ENCODE measurements at places on chromosomes 12 and 14.

GRCh38 chr12:109892165-109892715, 7.8 kb upstream of the TCHP start:
- DNase-seq, result no peak

DNA sequence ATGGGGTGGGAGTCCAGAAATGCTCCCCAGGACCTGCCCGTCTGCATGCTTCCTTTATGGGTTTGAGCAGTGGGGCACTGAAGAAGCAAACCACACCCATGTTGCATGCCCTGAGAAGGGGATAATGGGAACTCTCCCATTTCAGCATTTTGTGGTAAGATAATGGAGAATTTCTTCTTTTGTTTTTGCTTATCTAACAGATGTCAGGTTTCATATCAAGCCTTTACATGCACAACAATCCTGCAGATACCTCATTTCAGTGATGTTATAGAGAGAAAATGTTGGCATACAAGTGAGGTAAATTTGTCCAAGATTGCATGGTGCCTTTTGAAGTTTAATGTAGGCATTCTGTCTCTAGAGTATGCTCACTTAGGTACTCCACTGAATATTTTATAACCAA, 177.0 kb downstream of the ALX1 start:
- DNase-seq, result no peak

- DNase-seq, result peak; percentile 9
Measured at GRCh38 chr12:91620992-91621391, 438.4 kb upstream of the DCN start.

DNA sequence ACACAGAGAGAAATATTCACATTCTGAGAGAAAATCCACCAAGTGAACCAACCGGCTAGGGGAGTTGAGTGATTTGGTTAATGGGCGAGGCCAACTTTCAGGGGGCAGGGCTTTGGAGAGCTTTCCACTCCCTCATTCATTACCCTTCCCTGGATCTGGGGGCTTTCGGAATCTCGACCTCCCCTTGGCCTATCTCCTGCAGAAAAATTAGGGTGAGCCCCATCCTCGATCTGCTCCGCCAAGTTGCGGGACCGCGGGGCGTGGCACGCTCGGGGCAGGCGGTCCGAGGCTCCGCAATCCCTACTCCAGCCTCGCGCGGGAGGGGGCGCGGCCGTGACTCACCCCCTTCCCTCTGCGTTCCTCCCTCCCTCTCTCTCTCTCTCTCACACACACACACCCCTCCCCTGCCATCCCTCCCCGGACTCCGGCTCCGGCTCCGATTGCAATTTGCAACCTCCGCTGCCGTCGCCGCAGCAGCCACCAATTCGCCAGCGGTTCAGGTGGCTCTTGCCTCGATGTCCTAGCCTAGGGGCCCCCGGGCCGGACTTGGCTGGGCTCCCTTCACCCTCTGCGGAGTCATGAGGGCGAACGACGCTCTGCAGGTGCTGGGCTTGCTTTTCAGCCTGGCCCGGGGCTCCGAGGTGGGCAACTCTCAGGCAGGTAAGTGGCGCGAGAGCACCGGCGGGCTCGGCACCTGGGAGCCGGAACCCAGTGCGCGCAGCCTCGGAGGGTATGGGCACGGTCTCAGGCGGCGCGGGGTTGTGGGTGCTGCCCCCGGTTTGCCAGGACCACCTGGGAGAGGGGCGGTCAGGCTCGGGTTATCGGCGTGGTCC, at the start of gene ERBB3:
TSS of gene ERBB3 (plus strand) at position 443 of the 833 bp plus-strand sequence. CDS start at position 579, 136 bp downstream.
- peak; percentile 88 for DNase-seq

DNA sequence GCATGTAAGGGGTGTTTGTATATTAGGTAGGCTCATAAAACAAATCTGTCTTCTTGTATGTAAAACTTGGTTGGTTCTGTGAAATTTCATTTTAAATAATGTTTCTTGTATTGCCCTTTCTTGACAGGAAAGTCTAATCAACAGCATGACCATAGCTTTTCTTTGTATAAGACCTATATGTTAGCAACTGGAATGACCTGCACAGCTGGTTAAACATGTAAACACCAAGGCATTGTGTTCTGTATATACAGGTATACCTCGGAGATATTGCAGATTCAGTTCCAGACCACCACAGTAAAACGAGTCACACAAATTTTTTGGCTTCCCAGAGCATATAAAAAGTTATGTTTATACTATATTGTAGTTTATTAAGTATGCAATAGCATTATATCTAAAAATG, 183.6 kb downstream of the ERC1 start:
- DNase-seq, result no peak

DNA sequence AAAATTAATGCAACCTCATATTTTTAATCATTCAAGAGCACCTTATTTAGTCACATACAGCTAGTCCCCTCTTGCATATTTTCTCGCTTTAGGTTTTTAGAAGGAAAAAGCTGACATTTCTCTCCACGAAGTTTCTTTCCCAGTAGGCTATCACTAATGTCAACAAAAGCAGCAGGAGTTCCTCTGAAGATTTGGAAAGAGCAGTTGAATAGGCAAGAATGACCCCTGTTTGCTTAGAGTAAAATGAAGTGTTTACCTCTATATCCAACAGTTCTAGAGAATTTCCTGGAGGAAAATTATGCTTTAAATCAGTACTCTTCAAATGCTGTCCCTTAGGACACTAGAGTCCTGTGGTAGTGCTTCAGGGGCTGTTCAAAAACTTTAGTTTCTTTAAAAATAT, 188.1 kb upstream of the PRKD1 start:
- no peak for DNase-seq

All from EH (cell line).